ENCODE measurements at places on chromosomes 12 and 14.

DNA sequence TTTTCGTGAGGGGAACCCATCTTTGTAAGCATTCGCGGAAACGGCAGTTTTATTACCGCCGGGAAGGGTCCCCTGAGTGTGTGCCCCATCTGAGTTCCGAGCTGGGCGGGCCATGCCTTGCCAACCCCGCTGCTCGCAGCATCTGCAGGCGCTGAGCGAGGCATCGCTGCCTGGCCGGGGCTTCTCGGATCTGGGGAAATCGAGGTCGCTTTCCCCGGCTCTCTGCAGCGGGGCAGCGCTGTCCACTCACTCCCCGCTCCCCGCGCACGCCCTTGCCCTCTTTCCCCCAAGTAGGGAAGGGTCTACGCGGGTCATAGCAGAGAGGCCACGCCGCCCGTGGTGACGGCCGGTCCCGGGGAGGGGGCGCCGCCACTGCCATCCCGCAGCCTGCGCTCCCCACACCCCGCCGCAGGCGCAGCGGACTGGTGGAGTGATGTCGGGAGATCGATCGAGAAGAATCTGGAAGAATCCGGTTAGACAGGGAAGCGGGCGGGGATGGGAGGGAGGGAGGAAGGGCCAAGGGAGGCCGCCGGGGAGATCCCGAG, 507 bp upstream of the FKBP4 start:
- no peak overlapping the region for H3K27ac ChIP-seq
- H3K36me3 ChIP-seq = peaks cover 33% of the 10 kb centered on the region
- no peaks in the 10 kb centered on the region for H3K27me3 ChIP-seq
- H3K4me1 ChIP-seq = peaks cover 22% of the 10 kb centered on the region
- DNase-seq = no peak
- H3K4me3 ChIP-seq = peak overlapping the region; percentile 75

- H3K4me3 ChIP-seq = no peak overlapping the region
- peak; percentile 20 for DNase-seq
- H3K27ac ChIP-seq = no peak overlapping the region
- H3K36me3 ChIP-seq = no peaks in the 10 kb centered on the region
- peaks cover 5% of the 10 kb centered on the region for H3K27me3 ChIP-seq
These were observed 71.7 kb downstream of the CCDC92 start for GRCh38 chr12:123900871-123901376.

- peak overlapping the region; percentile 76 for H3K27ac ChIP-seq
- peak; percentile 34 for DNase-seq
- peaks cover 10% of the 10 kb centered on the region for H3K36me3 ChIP-seq
- H3K4me1 ChIP-seq = peaks cover 16% of the 10 kb centered on the region
- no peak overlapping the region for H3K4me3 ChIP-seq
These were observed 170.1 kb upstream of the PWP1 start for GRCh38 chr12:107515446-107515958.

- H3K27me3 ChIP-seq = no peaks in the 10 kb centered on the region
- no peaks in the 10 kb centered on the region for H3K36me3 ChIP-seq
- H3K27ac ChIP-seq = no peak overlapping the region
These were observed 21.3 kb downstream of the POU6F1 start for GRCh38 chr12:51196547-51196946.

DNA sequence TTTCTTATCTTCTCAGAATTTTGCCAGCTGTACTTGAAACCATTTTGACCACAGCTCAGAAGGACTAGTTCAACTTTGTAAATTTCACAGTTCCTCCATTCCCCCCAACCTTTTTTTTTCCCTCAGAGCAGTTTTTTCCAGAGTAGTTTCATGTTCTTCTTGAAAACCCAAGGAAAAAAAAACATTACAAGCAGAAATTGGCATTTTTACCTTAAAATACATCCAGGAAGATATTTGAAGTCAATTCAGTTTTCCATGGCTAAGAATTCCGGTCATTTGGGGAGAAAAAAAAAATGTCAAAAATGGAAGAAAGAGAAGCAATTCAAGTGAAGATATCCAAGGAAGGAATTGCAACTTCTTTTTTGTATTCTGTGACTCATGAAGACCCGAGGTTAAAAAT, 39.5 kb downstream of the SYNE2 start:
- H3K27me3 ChIP-seq = no peaks in the 10 kb centered on the region
- no peaks in the 10 kb centered on the region for H3K36me3 ChIP-seq
- peaks cover 11% of the 10 kb centered on the region for H3K4me1 ChIP-seq
- H3K4me3 ChIP-seq = no peak overlapping the region
- H3K27ac ChIP-seq = no peak overlapping the region

GRCh38 chr12:120223458-120224303, 22.8 kb upstream of the RPLP0 start:
- peaks cover 36% of the 10 kb centered on the region for H3K4me1 ChIP-seq
- no peak for DNase-seq
- no peak overlapping the region for H3K27ac ChIP-seq
- no peak overlapping the region for H3K4me3 ChIP-seq
- H3K36me3 ChIP-seq = peaks cover under 1% of the 10 kb centered on the region

- H3K4me3 ChIP-seq = no peak overlapping the region
- H3K27ac ChIP-seq = no peak overlapping the region
- H3K27me3 ChIP-seq = no peaks in the 10 kb centered on the region
- no peak for DNase-seq
- peaks cover 31% of the 10 kb centered on the region for H3K4me1 ChIP-seq
- peaks cover 41% of the 10 kb centered on the region for H3K36me3 ChIP-seq
These were observed 92.5 kb downstream of the VCPKMT start for GRCh38 chr14:50023671-50024490.

DNA sequence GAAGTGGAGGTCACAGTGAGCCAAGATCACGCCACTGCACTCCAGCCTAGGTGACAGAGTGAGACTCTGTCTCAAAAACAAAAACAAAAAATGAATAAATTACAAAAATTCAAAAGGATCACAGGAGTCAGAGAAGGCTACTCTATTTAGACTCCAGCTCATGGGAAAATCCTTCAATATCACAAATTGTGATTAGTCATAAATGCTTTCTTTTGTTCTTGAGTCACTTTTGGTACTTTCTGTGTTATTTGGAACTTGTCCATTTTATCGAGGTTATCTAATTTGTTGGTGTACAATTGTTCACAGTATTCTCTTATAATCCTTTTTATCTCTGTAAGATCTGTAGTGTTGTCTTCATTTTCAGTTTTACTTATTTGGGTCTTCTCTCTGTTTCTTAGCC, 18.9 kb downstream of the ALDH2 start:
- no peaks in the 10 kb centered on the region for H3K4me1 ChIP-seq
- DNase-seq = no peak
- H3K27me3 ChIP-seq = no peaks in the 10 kb centered on the region
- H3K27ac ChIP-seq = no peak overlapping the region

DNA sequence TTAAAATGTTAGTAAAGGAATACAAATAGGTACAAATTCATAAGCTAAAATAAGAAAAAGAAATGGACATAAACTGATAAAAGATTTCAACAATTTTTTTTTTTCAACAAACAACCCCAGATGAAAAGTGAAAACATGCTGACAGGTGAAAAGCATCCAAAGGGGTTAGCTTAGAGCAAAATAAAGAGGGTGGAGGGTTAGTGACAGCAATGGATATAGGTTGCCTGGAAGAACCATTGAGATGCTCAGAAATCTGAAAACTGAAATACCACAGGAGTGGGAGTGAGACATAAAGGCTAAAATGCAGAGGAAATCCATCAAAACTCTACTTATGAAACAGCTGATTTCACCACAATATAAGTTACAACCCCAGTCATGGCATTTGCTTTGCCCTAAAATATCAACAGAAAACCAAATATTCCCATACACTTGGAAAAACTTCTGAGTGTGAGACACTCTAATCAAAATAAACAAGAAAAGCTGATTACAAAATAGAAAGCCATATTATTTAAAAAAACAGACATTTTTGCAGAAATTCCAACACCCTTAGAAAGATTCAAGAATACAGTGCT, 136.3 kb upstream of the PLEKHG7 start:
- peaks cover 19% of the 10 kb centered on the region for H3K36me3 ChIP-seq
- DNase-seq = no peak
- peaks cover 57% of the 10 kb centered on the region for H3K4me1 ChIP-seq
- peak overlapping the region; percentile 51 for H3K27ac ChIP-seq

DNA sequence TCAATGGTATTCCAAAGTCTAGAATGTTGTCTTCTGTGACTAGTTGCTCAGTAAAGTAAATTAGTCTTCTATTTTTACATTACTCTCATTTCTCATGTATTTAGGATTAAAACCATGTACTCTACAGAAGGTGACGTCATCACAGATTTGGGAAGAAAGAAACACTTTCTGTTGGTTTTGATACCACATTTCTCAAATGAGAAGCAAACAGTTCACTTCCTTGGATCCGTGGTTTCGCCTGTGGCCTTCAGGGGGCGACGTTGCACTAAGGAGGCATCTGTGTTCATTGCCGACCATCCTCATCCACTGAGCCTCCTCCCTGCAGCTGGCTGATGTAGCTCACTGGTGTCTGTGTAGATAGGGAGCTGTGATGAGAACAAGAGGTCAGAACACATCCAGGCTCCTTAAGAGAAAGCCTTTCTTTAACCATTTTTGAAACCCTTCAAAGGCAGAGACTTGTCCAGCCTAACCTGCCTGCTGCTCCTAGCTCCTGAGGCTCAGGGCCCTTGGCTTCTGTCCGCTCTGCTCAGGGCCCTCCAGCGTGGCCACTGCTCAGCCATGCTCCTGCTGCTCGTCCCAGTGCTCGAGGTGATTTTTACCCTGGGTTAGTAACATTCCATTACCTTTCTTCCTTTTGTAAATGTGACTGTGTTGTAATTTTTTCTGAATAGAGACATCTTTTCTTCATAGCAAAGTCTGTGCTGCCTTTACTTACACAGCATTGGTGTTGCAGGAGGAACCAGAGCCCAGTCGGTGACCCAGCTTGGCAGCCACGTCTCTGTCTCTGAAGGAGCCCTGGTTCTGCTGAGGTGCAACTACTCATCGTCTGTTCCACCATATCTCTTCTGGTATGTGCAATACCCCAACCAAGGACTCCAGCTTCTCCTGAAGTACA, 220.6 kb upstream of the OR4E1 start:
- peak overlapping the region; percentile 71 for H3K4me3 ChIP-seq
- peak overlapping the region; percentile 72 for H3K27ac ChIP-seq
- DNase-seq = peak; percentile 49

GRCh38 chr12:57765003-57765697, 1.7 kb downstream of the CYP27B1 start:
- peaks cover 43% of the 10 kb centered on the region for H3K4me1 ChIP-seq
- peaks cover 7% of the 10 kb centered on the region for H3K27me3 ChIP-seq
- H3K4me3 ChIP-seq = peak overlapping the region; percentile 87
- H3K36me3 ChIP-seq = peaks cover 47% of the 10 kb centered on the region
- H3K27ac ChIP-seq = peak overlapping the region; percentile 85

DNA sequence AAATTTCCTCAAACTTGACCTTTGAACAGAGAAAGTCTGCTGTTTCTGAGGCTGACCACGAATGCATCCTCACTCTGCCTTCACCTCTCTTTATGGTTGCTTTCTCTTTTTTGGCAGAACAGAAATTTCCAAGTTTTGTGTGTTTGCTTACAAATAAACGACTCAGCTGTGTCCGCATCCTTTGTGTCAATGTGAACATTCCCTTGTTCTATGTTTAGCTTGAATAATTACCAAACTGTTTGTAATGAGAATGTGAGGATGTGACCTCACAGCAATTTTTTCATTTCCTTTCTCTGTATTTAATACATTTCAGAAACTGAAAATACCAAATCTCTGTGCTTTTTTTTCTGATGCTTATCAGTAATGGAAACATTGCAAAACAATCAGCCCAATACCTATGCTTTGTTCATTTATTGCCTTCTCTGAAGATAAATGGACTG, 410.9 kb downstream of the EGLN3 start:
- H3K36me3 ChIP-seq = no peaks in the 10 kb centered on the region
- H3K27ac ChIP-seq = no peak overlapping the region
- no peak for DNase-seq
- no peaks in the 10 kb centered on the region for H3K27me3 ChIP-seq

- H3K36me3 ChIP-seq = no peaks in the 10 kb centered on the region
- H3K4me3 ChIP-seq = no peak overlapping the region
- H3K27ac ChIP-seq = no peak overlapping the region
- peaks cover 7% of the 10 kb centered on the region for H3K27me3 ChIP-seq
- no peaks in the 10 kb centered on the region for H3K4me1 ChIP-seq
These were observed 30.5 kb upstream of the CSRP2 start for GRCh38 chr12:76909290-76909689.

DNA sequence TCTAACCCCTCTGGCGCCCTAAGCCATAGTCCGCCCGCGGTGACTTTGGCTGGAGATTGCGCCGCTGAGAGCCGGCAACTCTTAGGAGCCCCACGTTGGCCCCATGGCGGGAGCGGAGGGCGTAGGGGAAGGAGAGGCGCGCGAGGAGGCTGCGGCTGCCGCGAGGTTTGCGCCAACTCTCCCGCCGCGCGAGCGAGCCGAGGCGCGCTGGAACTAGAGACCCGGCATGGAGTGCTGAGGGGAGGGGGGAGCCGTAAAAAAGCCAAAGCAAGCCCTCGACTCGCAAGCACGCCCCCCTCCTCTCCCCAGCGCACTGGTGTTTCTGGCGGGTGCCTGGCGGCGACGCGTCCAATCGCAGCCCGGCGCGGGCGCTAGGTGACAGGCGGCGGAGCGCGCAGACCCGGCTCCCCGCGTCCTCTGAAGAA, at the start of gene SYT10:
TSS of gene SYT10 (minus strand) at position 233 of the 425 bp plus-strand sequence. CDS start 297 bp downstream, outside the sequence.
- peaks cover 36% of the 10 kb centered on the region for H3K27me3 ChIP-seq
- H3K36me3 ChIP-seq = no peaks in the 10 kb centered on the region

- H3K27ac ChIP-seq = no peak overlapping the region
- H3K4me3 ChIP-seq = no peak overlapping the region
- no peak for DNase-seq
- H3K4me1 ChIP-seq = no peaks in the 10 kb centered on the region
- peaks cover 26% of the 10 kb centered on the region for H3K36me3 ChIP-seq
- no peaks in the 10 kb centered on the region for H3K27me3 ChIP-seq
These were observed 26.2 kb downstream of the C2CD5 start for GRCh38 chr12:22518060-22518719.

- no peaks in the 10 kb centered on the region for H3K27me3 ChIP-seq
- no peaks in the 10 kb centered on the region for H3K36me3 ChIP-seq
- no peak for DNase-seq
- H3K4me3 ChIP-seq = no peak overlapping the region
- no peak overlapping the region for H3K27ac ChIP-seq
- no peaks in the 10 kb centered on the region for H3K4me1 ChIP-seq
These were observed 146.3 kb downstream of the LRIG3 start for GRCh38 chr12:58773986-58774385.

GRCh38 chr14:54804538-54805041, 98.0 kb downstream of the GCH1 start:
- H3K27me3 ChIP-seq = peaks cover 23% of the 10 kb centered on the region
- no peak for DNase-seq
- H3K4me1 ChIP-seq = peaks cover 8% of the 10 kb centered on the region
- no peaks in the 10 kb centered on the region for H3K36me3 ChIP-seq
- H3K27ac ChIP-seq = no peak overlapping the region

DNA sequence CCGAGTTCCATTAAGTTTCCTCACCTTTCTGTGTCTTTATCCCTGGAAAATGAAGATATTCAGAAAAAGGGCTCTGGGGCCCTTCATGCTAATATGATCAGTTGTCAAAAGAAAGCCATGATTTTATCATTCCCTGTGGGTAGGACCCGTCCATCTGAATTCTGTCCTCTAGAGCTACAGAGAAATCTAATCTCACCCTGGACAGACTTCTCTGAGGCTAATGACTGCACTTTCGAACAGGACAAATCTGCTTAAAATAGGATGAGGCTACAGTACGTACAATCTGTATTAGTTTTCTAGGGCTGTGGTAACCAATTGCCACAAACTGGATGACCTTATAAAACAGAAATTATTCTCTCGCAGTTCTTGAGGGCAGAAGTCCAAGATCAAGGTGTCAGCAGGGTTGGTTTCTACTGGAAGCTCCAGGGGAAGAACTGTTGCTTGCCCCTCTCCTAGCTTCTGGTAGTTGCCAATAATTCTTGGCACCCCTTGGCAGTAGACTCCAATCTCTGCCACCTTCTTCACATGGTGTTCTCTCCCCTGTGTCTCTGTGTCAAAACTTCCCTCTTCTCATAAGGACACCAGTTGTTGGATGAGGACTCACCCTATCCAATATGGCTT, 1.3 kb downstream of the AK7 start:
- peaks cover 6% of the 10 kb centered on the region for H3K27me3 ChIP-seq
- H3K27ac ChIP-seq = peak overlapping the region; percentile 37
- no peaks in the 10 kb centered on the region for H3K36me3 ChIP-seq
- peak overlapping the region; percentile 70 for H3K4me3 ChIP-seq
- no peak for DNase-seq
- peaks cover 11% of the 10 kb centered on the region for H3K4me1 ChIP-seq

All from activated naive CD8-positive, alpha-beta T cell treated with anti-CD3 and anti-CD28 coated beads, Interleukin-2, amount 50 U/mL, for 24 hours (primary cell).